A549 treated with Mapracorat at 1 μM for 4 hours (cell line): ENCODE measurements at places on chromosomes 5 and 9. TPM values are rescaled to one million over a fixed set of nuclear protein-coding genes. Genes with fewer than 3 reads are reported as not detected.

The DIMT1 gene
- total RNA-seq = 36.3 to 45.3 TPM (median 39.2 TPM) in 5 replicates

The NOL6 gene
- total RNA-seq = 62.1 to 73.9 TPM (median 68.9 TPM) in 5 replicates

The CTNND2 gene
- total RNA-seq = not detected in 5 replicates

The PCDHB7 gene
- 0.05 TPM in 1 of 5 replicates, not detected in the others for total RNA-seq

The PCDHGB7 gene
- 0.05 to 0.10 TPM (median 0.07 TPM) in 3 of 5 replicates, not detected in the others for total RNA-seq

The INPP5E gene
- total RNA-seq = 13.8 to 22.7 TPM (median 20.9 TPM) in 5 replicates

The LCN15 gene
- not detected in 5 replicates for total RNA-seq

The HAPLN1 gene
- total RNA-seq = not detected in 5 replicates

The PHF24 gene
- 0.07 to 0.42 TPM (median 0.24 TPM) in 5 replicates for total RNA-seq

The RNF20 gene
- total RNA-seq = 20.4 to 22.3 TPM (median 21.9 TPM) in 5 replicates

The SIGMAR1 gene
- 161 to 195 TPM (median 192 TPM) in 5 replicates for total RNA-seq

The BSPRY gene
- total RNA-seq = 0.15 TPM in 1 of 5 replicates, not detected in the others

The GTF2H2C gene
- total RNA-seq = 31.0 to 36.8 TPM (median 33.6 TPM) in 5 replicates

The SPATA31E1 gene
- not detected in 5 replicates for total RNA-seq

The SPATA31D4 gene
- total RNA-seq = not detected in 5 replicates

The NUTM2F gene
- 0.06 to 0.07 TPM in 2 of 5 replicates, not detected in the others for total RNA-seq

The PDCD1LG2 gene
- 0.16 to 0.29 TPM (median 0.19 TPM) in 5 replicates for total RNA-seq

The GPR150 gene
- total RNA-seq = 0.14 to 0.29 TPM (median 0.15 TPM) in 4 of 5 replicates, not detected in the other

The DPP7 gene
- total RNA-seq = 66.6 to 132 TPM (median 125 TPM) in 5 replicates

The GLDC gene
- 12.0 to 14.0 TPM (median 12.4 TPM) in 5 replicates for total RNA-seq

The INSL4 gene
- total RNA-seq = 13.9 to 20.2 TPM (median 15.8 TPM) in 5 replicates

The PCDH12 gene
- total RNA-seq = 0.01 to 0.11 TPM (median 0.02 TPM) in 3 of 5 replicates, not detected in the others

The CHMP5 gene
- total RNA-seq = 68.4 to 84.0 TPM (median 71.0 TPM) in 5 replicates

The GNA14 gene
- not detected in 5 replicates for total RNA-seq

The OTP gene
- 0.05 to 0.13 TPM (median 0.08 TPM) in 5 replicates for total RNA-seq

The TIMD4 gene
- 0.74 to 1.6 TPM (median 1.1 TPM) in 5 replicates for total RNA-seq

The PPP2R2B gene
- total RNA-seq = 0.10 to 0.24 TPM (median 0.12 TPM) in 3 of 5 replicates, not detected in the others

The ITGA2 gene
- total RNA-seq = 10.4 to 15.2 TPM (median 13.6 TPM) in 5 replicates

The ANKRD34B gene
- total RNA-seq = 0.04 to 0.16 TPM (median 0.09 TPM) in 4 of 5 replicates, not detected in the other

The ELOVL7 gene
- 8.7 to 12.5 TPM (median 10.8 TPM) in 5 replicates for total RNA-seq

The DBH gene
- total RNA-seq = not detected in 5 replicates

The BARHL1 gene
- total RNA-seq = 0.07 TPM in 1 of 5 replicates, not detected in the others
